ENCODE measurements at places on chromosomes 3 and 15.

DNA sequence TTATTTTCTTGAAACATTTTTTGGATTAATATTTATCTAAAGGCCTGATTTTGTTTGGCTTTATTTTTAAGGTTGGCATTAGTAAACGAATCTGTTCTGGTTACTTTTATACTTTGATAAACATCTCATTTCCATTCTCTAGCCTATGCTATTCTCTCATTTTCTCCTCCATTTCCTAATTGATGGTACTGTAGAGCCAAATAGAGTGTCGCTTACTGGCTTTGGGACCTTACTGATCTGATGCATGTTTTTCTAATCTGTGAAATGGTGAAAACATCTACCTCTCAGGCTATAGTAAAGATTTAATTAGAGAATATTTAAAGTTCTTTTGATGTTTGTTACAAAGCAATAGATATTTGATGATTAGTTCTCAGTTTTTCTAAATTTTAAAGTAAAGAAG lies 1.6 kb downstream of the LNP1 start:
- no peak for DNase-seq

DNA sequence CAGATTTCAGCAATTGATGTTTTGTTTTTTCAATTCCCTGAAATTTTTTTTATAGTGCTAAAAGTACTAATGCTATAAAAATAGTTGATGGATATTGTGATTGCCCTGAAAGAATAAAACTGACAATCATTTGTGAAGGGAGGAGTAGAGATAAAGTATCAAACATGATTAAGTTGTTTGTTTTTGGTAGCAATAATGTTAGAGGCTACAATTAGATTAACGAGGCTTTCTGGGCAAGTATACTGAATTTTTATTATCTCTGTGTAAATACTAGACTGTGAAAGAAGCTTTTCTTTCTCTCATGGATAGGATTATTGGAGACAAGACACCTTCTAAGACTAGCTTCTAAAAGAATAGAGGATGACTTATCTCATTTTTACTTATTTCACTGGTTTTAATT lies 15.6 kb downstream of the NR1D2 start:
- DNase-seq: no peak

GRCh38 chr3:127816783-127817405 lies 5.4 kb downstream of the MGLL start:
- no peak for DNase-seq

GRCh38 chr3:160210341-160210740 lies 14.9 kb upstream of the C3orf80 start:
- no peak for DNase-seq

DNA sequence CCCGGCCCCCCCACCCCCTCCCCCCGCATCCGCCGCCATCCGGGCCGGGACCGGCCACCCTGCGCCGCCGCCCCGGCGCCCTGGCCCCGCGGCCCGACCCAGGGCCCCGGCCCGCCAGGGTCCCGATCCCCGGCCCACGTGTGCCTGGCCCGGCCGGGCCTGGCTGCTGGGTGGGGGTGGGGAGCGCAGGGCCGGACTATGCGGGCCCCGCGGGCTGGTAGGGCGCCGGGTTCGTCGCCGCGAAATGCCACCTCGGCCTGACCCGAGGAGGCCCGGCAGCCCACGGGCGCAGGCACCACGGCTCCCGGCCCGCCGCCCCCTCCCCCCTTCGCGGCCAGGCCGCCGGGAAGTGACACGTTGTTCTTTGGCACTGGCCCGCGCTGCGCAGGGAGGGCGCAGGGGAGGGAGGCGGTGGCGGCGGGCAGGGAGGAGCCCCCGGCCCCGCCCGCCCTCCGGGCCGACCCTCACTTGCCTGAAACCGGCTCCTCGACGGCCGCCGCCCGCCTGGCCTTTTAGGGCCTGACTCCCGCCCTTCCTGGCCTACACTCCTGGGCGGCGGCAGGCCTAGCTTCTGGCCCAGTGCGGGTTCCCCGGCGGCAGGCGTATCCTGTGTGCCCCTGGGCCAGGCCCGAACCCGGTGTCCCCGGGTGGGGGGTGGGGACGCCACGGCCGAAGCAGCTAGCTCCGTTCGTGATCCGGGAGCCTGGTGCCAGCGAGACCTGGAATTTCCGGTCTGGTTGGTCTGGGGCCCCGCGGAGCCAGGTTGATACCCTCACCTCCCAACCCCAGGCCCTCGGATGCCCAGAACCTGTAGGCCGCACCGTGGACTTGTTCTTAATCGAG lies 515 bp downstream of the EIF4G1 start:
- DNase-seq: peak; percentile 54

DNA sequence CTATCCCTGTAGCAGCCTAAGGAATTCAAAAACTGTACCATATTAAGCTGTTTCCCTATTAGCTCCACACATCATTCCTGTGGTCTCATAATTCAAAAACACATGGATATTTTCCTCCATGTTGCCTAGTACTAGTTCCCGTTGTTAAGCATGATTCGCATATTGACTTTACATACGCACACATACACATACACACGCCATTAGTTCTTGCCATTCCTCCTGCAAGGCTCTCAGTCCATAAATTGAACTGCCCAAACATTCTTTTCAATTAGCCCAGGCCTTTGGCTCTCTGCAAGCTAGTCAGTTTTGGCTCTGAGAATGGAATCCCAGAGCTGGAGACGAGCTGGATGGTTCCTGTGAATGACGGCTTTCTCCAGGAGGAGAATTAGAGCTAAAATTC lies 57.2 kb upstream of the RAD18 start:
- no peak for DNase-seq

- DNase-seq: no peak
Observed at GRCh38 chr3:123751433-123751832, 132.7 kb downstream of the MYLK start.

DNA sequence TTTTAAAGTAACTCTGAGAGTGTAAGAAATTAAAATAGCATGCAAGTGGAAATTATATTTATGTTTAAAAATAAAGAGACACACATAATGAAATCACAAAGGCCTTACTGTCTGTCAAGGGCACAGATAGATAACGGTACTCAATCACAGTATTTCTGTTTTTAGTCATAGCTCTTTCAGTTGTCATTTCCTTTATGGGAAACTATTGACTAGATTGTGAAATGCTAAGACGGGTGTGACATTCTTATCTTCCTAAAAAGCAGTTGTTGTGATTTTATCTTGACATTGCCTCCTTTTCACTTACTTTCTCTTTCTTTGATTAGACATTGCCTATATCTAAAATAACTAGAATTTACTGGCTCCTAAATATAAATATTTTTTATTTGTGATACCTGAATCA lies 100.1 kb upstream of the PLSCR5 start:
- DNase-seq: no peak

- DNase-seq: no peak
Observed at GRCh38 chr15:58517682-58518525, 86.1 kb downstream of the LIPC start.

GRCh38 chr3:57484563-57484962 lies 59.6 kb downstream of the DNAH12 start:
- DNase-seq: no peak

DNA sequence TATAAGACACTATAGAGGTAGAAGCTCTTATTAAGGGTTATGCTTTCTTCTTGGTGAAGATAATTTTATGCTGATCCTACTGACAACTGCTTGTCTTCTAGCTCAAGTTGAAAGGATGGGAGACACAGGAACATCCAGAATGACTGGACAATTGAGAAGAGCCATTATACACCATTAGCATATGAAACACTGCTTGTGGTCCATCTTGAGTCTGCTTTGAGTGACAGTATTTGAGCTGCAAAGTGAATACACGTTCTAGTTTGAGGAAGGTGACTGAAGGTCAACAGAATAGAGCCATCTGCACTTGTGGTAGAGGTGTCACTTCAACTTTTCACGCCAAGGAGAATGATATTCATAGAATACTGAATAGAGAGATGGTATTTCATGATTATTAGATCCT lies 315.4 kb downstream of the MCTP2 start:
- DNase-seq: no peak

DNA sequence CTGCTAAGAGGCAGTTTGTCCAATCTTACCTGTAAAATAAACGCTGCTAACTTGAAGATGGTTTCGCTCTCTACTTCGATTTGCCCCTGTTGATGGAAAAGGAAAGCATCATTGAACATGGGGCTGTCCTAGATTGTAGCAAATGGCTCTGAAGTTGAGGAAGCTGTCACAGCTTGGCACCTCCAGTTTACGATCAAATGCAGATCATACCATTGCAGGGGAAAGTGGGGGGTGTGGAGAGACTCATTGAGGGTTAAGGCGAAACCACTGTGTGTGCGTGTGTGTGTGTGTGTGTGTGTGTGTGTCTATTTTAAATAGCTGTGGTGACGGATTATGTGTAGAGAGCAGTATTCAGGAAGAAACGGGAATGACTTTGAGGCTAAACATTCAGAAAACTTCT lies 127.6 kb upstream of the LMOD3 start:
- peak; percentile 65 for DNase-seq

GRCh38 chr3:30232142-30232541 lies 374.3 kb upstream of the TGFBR2 start:
- no peak for DNase-seq

- no peak for DNase-seq
Observed at GRCh38 chr3:143731776-143732175, 116.5 kb downstream of the SLC9A9 start.

DNA sequence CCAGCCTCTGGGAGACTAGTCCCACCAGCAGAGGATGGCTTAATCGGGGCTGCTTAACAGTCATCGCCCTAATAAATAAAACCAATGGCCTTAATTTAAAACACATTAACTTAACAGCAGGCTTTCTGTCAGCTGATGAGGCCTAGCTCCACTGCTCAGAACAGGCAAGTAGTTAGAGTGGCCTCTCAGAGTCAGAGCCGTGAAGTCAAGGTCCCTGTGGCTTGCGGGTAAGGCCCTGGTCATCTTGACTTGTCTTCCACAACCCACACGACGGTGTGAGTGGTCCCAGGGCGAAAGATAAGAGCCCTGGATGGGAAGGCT lies 11.8 kb downstream of the XXYLT1 start:
- DNase-seq: no peak

DNA sequence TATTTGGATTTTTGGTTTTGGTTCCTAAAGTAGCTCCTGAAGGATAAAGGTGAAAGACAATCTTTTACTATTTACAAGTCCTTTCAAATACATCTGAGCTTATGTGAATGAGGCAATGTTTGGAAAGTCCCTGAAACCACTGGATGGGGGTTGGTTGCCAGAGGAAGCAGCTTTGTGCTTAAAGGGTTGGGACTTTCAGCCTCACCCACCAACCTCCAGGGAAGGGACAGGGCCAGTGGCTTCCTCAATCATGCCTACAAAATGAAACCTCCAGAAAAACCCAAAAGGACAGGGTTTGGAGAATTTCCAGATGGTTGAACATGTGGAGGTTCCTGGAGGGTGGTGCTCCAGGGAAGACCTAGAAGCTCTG lies 20.9 kb upstream of the ABHD17C start:
- no peak for DNase-seq

DNA sequence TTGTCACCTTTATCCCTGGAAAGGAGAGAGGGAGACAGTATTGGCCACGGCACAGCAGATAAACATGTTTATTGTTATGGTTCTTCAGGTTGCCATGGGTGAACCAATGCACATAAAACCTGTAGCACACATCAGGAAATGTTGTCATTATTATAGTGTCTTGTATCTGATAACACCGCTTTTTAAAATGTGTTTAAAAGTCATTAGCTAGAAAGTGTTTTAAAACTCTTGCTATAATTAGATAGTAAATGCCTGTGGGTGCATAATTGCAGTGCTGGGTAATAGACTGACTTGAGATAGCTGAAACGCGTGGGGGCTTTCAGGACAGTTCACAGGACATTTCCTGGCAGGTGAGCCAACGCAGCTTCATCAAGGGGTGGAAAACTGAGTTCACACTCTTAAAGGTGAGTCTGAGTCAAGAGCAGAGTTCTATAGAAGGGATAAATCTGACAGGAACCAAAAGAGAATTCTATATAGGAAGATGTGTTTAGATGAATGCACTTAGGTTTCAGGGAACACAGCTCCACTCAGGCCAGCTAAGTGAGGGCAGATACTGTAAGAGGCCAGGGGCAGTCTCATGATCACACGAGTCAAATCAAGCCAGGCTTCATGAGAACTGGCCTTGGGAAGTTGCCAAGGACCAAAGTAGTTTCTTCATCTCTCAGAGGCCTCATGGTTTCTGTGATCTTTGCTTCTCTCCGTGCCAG lies 35.6 kb upstream of the PPP4R2 start:
- peak; percentile 28 for DNase-seq
